ENCODE measurements at places on chromosomes 12 and 14.

DNA sequence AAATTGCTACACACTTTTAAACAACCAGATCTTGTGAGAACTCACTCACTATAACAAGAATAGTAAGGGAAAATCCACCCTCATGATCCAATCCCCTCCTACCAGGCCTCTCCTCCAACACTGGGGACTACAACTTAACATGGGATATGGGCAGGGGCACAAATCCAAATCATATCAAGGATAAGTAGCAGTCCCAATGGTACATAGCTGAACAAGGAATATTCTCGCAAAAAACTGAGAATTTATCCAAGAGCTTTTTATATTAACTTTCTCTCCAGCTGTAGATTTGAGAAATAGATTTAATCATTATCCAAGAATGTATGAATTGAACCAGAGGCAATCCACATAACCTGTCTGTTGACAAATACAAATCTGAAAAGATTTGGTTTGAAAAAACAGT, 185.2 kb downstream of the TMTC3 start:
- no peak for DNase-seq

DNA sequence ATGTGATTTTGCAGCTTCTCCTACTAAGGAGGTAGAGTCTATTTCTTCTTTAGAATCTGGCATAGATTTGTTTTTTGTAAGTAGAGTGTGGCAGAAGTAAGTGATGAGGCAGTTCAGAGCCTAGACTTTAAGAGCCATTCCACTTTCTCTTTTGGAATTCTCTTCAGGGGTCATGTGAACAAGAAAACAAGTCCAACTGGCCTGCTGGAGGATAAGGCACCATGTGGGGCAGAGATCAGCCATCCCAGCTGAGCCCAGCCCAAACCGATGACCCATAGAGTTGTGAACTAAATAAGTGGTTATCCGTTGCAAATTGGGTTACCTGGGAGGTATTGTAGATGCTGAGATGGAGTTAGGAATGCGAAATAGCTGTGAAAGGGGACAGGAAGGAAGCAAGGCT, 60.3 kb upstream of the TBPL2 start:
- DNase-seq = no peak

GRCh38 chr12:131249246-131250027, 295.7 kb downstream of the ADGRD1 start:
- no peak for DNase-seq

DNA sequence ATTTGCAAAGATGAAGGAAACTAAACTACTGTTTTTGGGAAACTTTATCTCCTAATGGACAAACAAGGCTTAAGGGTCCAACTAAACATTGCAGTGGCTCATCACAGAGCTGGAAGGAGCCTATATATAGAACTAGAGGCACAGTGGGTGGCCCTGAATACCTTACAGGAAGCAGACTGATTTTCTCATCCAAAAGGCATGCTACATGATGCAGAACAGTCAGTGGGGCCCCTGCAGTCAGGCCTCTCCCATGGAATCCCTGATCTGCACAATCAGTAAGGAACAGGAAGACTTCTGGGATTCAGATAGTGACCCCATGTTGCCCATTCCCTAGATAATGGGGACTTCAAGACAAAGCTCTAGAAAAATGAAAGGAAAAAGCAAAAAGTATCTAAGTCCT, 1.9 kb upstream of the LLPH start:
- DNase-seq = peak; percentile 92

DNA sequence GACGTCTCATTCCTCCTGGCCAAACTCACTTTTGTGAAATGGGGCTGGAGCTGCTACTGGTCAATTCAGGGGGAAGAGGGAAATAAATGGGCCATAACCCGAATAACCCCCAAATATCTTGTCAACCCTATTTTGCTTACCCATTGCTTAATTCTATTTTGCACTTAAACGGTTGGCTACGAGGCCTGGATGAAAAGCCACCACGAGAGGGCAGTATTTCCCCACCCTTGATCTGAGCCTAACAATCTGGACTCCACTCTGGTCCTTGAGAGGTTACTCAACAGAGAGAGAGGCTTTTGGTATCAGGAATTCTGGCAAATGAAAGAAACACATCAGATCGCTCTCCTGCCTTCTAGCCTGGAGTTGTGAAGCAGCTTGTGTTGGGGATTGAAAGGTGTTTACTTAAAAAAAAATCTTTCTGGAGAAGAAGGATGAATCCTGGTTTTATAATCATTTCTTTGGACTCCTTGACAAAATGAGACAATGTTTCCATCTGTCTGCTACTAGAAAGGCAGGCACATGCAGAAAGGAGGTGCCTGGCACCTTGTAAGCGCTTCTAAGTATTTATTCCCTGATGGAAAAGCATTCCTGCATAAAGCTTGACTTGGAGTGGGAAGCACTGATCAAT, 22.4 kb upstream of the FBXO21 start:
- peak; percentile 72 for DNase-seq

DNA sequence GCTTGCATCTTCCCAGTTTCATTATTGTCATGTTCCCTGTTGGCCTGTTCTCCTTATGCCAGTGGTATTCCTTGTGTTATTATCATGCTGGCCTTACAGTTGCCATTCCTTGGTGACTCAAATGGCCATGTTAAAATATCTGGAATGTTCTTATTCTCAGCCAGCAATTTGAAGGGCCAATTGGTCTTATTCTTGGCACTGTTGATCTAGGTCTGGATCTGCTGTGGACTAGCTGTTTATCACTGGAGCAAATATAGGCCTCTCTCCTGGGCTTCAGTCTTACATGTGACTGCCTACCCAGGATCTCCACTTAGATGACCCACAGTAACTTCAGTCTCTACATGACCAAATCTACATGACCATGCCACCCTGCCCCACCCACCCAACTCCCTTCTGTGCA, 5.4 kb downstream of the CIPC start:
- no peak for DNase-seq

DNA sequence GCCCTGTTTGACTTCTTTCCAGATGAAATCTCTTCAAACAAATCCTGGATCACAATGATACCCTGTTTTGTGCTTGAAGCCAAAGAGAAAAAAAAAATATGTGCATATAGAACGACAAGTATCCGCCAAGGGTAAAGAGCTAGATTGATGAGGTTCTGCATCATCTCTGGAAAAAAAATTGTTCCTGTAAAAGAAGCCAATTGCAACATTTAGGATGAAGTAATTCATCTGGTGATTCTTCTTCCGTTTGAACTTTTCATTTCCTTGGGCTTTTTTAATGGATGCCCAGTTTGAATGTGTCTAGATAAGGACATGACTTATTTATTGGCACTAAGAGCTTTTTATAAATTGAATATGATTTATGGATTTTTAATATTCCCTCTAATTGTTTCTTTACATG, 38.1 kb upstream of the NPAS3 start:
- DNase-seq = peak; percentile 54

GRCh38 chr14:91177073-91178034, 63.5 kb downstream of the DGLUCY start:
- peak; percentile 62 for DNase-seq

- DNase-seq = peak; percentile 88
These were observed 4.5 kb upstream of the SETD1B start for GRCh38 chr12:121799156-121799841.

GRCh38 chr14:50335989-50336824, 24.1 kb downstream of the DMAC2L start:
- peak; percentile 41 for DNase-seq
